ENCODE measurements at places on chromosomes 12 and 14.

DNA sequence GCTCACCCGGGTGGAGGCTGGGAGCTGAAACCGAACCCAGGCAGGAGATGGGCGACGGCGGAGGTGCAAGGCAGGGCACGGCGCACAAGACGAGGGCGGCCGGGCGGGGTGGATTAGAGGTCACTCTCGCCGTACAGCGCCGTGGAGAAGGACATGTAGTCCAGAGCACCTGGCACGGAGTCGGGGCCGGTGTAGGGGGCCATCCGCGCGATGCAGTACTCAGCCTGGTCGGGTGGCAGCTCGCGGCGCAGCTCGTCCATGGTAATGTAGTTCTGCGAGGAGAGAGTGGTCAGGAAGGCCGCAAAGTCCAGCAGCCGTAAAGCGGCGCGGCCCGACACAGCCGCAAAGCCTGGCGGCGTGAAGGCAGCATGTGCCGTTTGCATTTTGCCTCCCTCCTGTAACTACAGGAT lies 81.9 kb upstream of the ZFP36L1 start:
- no peak for DNase-seq

- no peak for DNase-seq
Measured at GRCh38 chr12:116919247-116919661, 8.5 kb downstream of the FBXW8 start.

- no peak for DNase-seq
Measured at GRCh38 chr12:32264961-32265360, 134.4 kb upstream of the FGD4 start.

- no peak for DNase-seq
Measured at GRCh38 chr12:109720152-109720856, 6.7 kb downstream of the FAM222A start.

GRCh38 chr12:128644664-128645296 lies 179.0 kb downstream of the SLC15A4 start:
- no peak for DNase-seq

DNA sequence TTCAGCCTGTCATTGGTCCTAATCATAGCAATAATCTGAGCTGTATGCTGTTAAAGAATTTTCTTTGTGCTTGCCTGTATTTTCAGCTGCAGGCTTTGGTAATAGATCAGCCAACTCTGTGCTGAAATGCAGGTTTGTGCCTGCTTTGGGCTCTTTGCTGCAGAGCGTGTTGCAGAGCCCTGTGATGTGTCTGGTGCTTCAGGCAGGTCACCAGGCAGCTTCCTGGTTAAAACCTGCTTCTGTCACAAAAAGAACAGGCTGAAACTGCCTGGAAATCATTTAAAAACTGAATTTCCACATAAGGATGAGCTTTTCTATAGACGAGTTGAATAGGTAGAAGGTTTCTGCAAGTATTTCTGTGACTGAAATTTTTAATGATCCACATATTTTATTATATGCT lies 3.1 kb downstream of the DIP2B start:
- DNase-seq = no peak

- DNase-seq = no peak
Measured at GRCh38 chr12:107519906-107520859, 165.4 kb upstream of the PWP1 start.

- DNase-seq = no peak
Measured at GRCh38 chr12:54988402-54989054, 4.0 kb upstream of the TESPA1 start.

DNA sequence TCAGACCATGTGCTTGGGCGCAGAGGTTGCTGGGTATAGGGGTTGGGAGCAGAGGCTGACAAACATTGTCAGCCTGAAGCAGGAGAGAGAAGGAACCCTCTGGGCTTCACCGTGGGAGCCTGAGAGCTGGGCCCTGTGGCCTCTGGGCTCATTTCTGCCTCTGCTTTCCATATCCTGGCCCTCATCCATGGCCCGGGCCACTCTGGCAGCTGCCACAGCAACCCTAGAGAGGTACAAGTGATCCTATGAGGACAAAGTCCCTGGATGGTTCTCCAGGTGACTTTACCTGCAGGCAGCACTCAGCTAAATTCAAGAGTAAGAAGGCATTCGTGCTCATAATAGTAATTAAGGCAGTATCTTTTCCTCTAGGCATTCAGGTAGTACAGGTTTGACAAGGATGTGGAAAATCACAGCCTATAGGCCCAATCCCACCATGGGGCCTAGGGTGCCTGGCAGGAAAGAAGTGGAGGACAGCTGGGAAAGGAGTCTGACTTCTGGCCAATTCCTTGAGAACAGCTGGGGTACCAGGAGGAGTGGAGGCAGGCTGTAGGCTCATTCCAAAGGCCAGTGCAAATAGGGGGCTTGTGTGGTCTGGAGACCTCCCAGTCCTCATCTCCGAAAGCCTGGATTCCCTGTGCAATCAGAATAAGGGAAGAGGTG lies 3.6 kb upstream of the TTC7B start:
- DNase-seq = no peak

DNA sequence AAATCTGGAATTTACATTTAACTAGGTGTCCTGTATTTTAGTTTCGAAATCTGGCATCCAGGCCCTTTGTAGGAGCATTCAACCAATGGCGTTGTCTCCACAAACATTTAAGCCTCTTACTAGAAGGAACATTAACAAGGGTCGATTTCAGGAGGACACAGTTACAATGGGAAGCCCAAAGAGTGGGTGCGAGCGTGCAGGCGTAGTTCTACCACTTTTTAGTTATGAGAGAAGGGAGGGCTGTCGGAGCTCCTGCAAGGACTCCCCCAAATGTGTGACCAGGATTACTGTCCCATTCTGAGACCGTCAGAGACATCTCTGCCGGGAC lies 365 bp upstream of the ABHD4 start:
- DNase-seq = no peak

GRCh38 chr12:12003609-12004008 lies 67.1 kb upstream of the BCL2L14 start:
- no peak for DNase-seq

DNA sequence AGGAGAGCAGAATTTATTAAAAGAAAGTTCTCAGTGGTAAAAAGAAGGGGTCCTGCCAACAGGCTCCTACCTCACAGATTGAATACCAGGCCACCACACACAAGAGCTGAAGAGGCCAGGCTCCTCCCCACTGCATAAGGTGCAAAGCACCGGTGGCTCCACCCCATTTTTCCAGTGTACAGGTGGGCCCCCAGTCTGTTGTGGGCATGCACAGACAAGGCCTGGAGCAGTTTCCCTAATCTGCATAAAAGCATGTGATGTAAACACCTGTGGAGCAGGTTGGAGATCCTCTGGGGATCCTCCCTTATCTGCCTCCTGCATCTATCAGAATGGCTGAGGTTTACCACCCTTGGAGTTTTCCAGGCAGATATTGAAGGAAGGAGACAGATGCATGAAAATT lies 45.7 kb upstream of the PDZRN4 start:
- DNase-seq = no peak
